Fibroblast of lung (primary cell): ENCODE measurements at places on chromosomes 2 and 18. TPM values are rescaled to one million over a fixed set of nuclear protein-coding genes. Genes with fewer than 3 reads are reported as not detected.

Gene RPRM
- not detected in 2 replicates for total RNA-seq

Gene LIPT1
- total RNA-seq, result 7.6 and 10.5 TPM in 2 replicates

Gene FAM124B
- not detected in 2 replicates for total RNA-seq

Gene SGPP2
- not detected in 2 replicates for total RNA-seq

Gene CFAP221
- 0.26 TPM in 1 of 2 replicates, not detected in the other for total RNA-seq

Gene SMAD4
- total RNA-seq, result 49.8 and 71.5 TPM in 2 replicates

Gene BMP10
- not detected in 2 replicates for total RNA-seq

Gene INO80D
- 5.1 and 7.4 TPM in 2 replicates for total RNA-seq

Gene CAPN13
- not detected in 2 replicates for total RNA-seq

Gene IL36A
- not detected in 2 replicates for total RNA-seq

Gene OTX1
- 0.17 TPM in 1 of 2 replicates, not detected in the other for total RNA-seq

Gene SLC9A4
- total RNA-seq, result not detected in 2 replicates

Gene LYG2
- not detected in 2 replicates for total RNA-seq

Gene NR4A2
- total RNA-seq, result 0.17 and 0.26 TPM in 2 replicates

Gene ZSWIM2
- under 0.01 TPM in 1 of 2 replicates, not detected in the other for total RNA-seq

Gene GPR17
- not detected in 2 replicates for total RNA-seq

Gene KATNAL2
- total RNA-seq, result 3.8 and 4.6 TPM in 2 replicates

Gene DRC1
- under 0.01 and 0.26 TPM in 2 replicates for total RNA-seq

Gene ZC3H6
- 4.4 and 6.6 TPM in 2 replicates for total RNA-seq

Gene CHPF
- 46.0 and 58.8 TPM in 2 replicates for total RNA-seq

Gene SCG2
- total RNA-seq, result 0.66 and 2.1 TPM in 2 replicates

Gene ANKRD62
- total RNA-seq, result not detected in 2 replicates

Gene LOXHD1
- not detected in 2 replicates for total RNA-seq

Gene CROCC2
- total RNA-seq, result 0.33 and 0.51 TPM in 2 replicates

Gene SLC40A1
- 91.9 and 97.4 TPM in 2 replicates for total RNA-seq

Gene PDCD1
- not detected in 2 replicates for total RNA-seq

Gene SERPINB10
- total RNA-seq, result not detected in 2 replicates

Gene TCF7L1
- 0.51 and 0.83 TPM in 2 replicates for total RNA-seq

Gene B4GALT6
- 1.3 and 1.5 TPM in 2 replicates for total RNA-seq

Gene CPO
- under 0.01 TPM in 1 of 2 replicates, not detected in the other for total RNA-seq

Gene DIPK1C
- total RNA-seq, result not detected in 2 replicates

Gene PUS10
- total RNA-seq, result 7.7 and 9.2 TPM in 2 replicates

Gene CTLA4
- total RNA-seq, result not detected in 2 replicates

Gene CDCA7
- 1.3 and 1.5 TPM in 2 replicates for total RNA-seq

Gene CXCR1
- not detected in 2 replicates for total RNA-seq

Gene EHD3
- total RNA-seq, result 12.3 and 30.6 TPM in 2 replicates

Gene TUBA4B
- not detected in 2 replicates for total RNA-seq

Gene IGFBP2
- 32.6 and 36.3 TPM in 2 replicates for total RNA-seq

Gene RBKS
- 1.3 and 2.6 TPM in 2 replicates for total RNA-seq

Gene GKN1
- total RNA-seq, result not detected in 2 replicates

Gene AGXT
- not detected in 2 replicates for total RNA-seq

Gene ASB18
- total RNA-seq, result not detected in 2 replicates

Gene ATG16L1
- total RNA-seq, result 27.2 and 33.7 TPM in 2 replicates

Gene IKZF2
- total RNA-seq, result 8.2 and 17.2 TPM in 2 replicates

Gene CCDC68
- 5.1 and 8.3 TPM in 2 replicates for total RNA-seq

Gene C1QL2
- not detected in 2 replicates for total RNA-seq

Gene TRIM43
- total RNA-seq, result not detected in 2 replicates

Gene TTC21B
- 28.6 and 29.5 TPM in 2 replicates for total RNA-seq

Gene CCDC74B
- 2.0 and 3.1 TPM in 2 replicates for total RNA-seq

Gene CYP27C1
- total RNA-seq, result not detected in 2 replicates

Gene TUBB8B
- total RNA-seq, result not detected in 2 replicates

Gene ADAM23
- total RNA-seq, result 2.3 and 3.1 TPM in 2 replicates

Gene CCDC85A
- total RNA-seq, result not detected in 2 replicates

Gene MAPRE3
- 2.8 and 7.9 TPM in 2 replicates for total RNA-seq

Gene MAL
- under 0.01 TPM in 1 of 2 replicates, not detected in the other for total RNA-seq

Gene C2orf42
- total RNA-seq, result 24.9 and 32.7 TPM in 2 replicates

Gene G6PC2
- not detected in 2 replicates for total RNA-seq

Gene PRSS56
- total RNA-seq, result not detected in 2 replicates

Gene EIF2AK3
- total RNA-seq, result 19.8 and 20.3 TPM in 2 replicates

Gene SERPINB3
- total RNA-seq, result not detected in 2 replicates
